ENCODE measurements at places on chromosomes 6 and 20. TPM values are rescaled to one million over a fixed set of nuclear protein-coding genes. Genes with fewer than 3 reads are reported as not detected.

GRCh38 chr6:7242835-7243178 lies 70.2 kb downstream of the SSR1 start:
- peaks cover 17% of the 10 kb centered on the region for H3K4me1 ChIP-seq
- H3K36me3 ChIP-seq: peaks cover 5% of the 10 kb centered on the region
- no peaks in the 10 kb centered on the region for H3K27me3 ChIP-seq
- no peak for DNase-seq

- H3K36me3 ChIP-seq: peaks cover 63% of the 10 kb centered on the region
- no peaks in the 10 kb centered on the region for H3K27me3 ChIP-seq
- DNase-seq: no peak
- peak overlapping the region; percentile 58 for H3K27ac ChIP-seq
- H3K4me1 ChIP-seq: peaks cover 21% of the 10 kb centered on the region
- H3K4me3 ChIP-seq: no peak overlapping the region
Measured at GRCh38 chr20:37991157-37991866, 41.9 kb downstream of the TTI1 start.

GRCh38 chr6:47379328-47379727 lies 69.6 kb upstream of the TNFRSF21 start:
- H3K27me3 ChIP-seq: peaks cover 9% of the 10 kb centered on the region
- no peaks in the 10 kb centered on the region for H3K36me3 ChIP-seq
- no peak overlapping the region for H3K27ac ChIP-seq
- H3K4me1 ChIP-seq: peaks cover 2% of the 10 kb centered on the region

DNA sequence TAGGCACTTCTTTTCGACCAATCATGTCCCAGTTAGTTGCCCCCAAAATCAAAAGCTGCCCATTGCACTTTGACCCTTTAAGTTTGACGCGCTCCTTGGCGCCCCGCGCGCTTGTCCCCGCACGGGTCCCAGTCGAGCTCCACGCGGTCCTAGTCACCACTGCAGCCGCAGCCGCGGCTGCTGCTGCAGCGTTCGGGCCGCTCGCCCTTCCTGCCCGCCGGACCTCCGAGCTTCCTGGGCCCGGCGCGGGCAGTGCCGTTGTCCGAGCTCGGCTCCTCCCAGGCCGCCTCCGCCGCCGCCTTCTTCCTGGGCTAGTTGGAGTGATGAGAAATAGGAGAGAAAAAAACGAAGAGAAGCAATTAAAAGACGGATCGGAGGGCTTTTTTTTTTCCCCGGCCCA lies 185.7 kb upstream of the COL21A1 start:
- DNase-seq: no peak
- H3K36me3 ChIP-seq: no peaks in the 10 kb centered on the region
- peaks cover 5% of the 10 kb centered on the region for H3K27me3 ChIP-seq
- H3K4me1 ChIP-seq: no peaks in the 10 kb centered on the region
- no peak overlapping the region for H3K27ac ChIP-seq

- H3K27me3 ChIP-seq: no peaks in the 10 kb centered on the region
- H3K4me3 ChIP-seq: no peak overlapping the region
- H3K4me1 ChIP-seq: peaks cover 13% of the 10 kb centered on the region
- H3K27ac ChIP-seq: no peak overlapping the region
- peaks cover 5% of the 10 kb centered on the region for H3K36me3 ChIP-seq
Measured at GRCh38 chr6:52516269-52516668, 60.6 kb downstream of the TRAM2 start.

The TRAM2 gene
- 3.6 TPM for total RNA-seq

DNA sequence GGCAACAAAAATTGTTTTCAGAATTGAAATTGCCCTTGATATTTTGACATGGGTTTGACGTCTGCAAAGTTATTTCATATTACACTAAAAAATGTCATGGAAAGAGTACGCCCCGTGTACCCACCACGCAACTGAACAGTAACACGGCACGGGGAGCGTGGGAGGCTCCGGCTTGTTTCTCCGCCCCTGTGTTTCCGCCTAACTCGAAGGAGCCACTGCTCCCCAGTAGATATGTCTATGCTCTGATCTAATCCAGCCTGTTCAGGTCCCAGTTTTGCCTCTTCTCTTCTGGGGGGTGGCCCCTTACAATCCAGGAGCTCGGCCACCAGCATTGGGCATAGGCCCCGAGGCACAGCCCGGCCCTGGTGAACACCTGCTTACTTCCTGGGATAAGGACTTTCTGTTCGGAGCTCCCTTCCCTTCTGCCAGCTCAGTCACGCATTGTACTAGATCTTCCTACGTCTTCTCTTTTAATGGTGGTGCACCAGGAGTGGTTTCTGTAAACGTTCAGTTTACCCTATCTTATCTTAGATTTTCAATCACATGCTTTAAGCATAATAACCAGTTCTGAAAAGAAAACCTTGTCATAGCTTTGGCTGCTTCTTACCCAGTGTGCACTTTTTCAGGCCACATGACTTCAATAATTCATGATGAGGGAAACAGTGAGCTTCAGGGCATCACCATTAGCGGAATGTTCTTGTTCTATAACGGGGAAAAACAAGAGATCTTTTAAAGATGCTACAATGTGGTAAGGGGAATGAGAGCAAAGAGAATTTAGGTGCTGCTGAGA lies 43.9 kb upstream of the EXOC2 start:
- peaks cover 6% of the 10 kb centered on the region for H3K4me1 ChIP-seq
- H3K4me3 ChIP-seq: no peak overlapping the region
- DNase-seq: no peak
- no peak overlapping the region for H3K27ac ChIP-seq

GRCh38 chr6:109962271-109962670 lies 15.8 kb upstream of the GPR6 start:
- no peak overlapping the region for H3K27ac ChIP-seq
- H3K4me3 ChIP-seq: no peak overlapping the region
- no peak for DNase-seq
- no peaks in the 10 kb centered on the region for H3K36me3 ChIP-seq

GRCh38 chr20:21134883-21135493 lies 9.1 kb downstream of the KIZ start:
- no peak overlapping the region for H3K27ac ChIP-seq
- H3K36me3 ChIP-seq: peaks cover 16% of the 10 kb centered on the region

- H3K4me3 ChIP-seq: no peak overlapping the region
- no peaks in the 10 kb centered on the region for H3K27me3 ChIP-seq
- no peak overlapping the region for H3K27ac ChIP-seq
Measured at GRCh38 chr20:51980277-51980676, 178.0 kb upstream of the SALL4 start.

The PRRC2A gene
- 280 TPM for total RNA-seq

GRCh38 chr20:12924126-12924525 lies 84.6 kb upstream of the SPTLC3 start:
- H3K36me3 ChIP-seq: no peaks in the 10 kb centered on the region
- no peak overlapping the region for H3K27ac ChIP-seq
- no peak for DNase-seq

DNA sequence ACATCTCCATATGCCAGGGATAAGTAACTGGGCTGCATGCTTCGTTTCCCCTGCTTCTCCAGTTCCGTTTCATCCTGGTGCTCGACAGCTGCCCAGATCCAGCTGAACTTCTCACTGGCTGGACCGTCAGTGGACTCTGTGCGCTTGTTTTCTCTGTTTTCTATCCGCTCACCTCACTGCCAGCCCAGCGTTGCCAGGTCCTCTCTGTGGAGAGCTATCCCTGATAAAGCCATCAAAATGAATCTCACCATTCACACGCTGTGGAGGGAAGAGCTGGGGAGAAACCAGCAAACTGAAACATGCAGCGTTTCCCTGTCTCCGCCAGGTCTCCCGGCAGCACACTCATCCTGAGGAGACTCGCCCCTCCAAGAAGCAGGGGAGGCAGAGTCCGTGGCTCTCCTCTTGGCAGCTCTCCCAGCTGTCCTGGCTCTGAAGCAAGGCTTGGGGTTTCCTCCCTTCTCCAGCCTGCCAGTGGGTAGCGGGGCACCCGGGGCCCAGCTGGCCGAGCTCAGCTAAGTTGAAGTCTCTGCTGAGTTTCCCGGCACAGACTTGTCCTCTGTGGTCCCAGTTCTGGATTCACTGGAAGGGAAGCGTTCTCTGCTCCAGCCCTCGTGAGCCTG lies 160.9 kb downstream of the DTNBP1 start:
- H3K4me1 ChIP-seq: no peaks in the 10 kb centered on the region
- H3K27me3 ChIP-seq: no peaks in the 10 kb centered on the region
- no peak overlapping the region for H3K27ac ChIP-seq
- peaks cover 74% of the 10 kb centered on the region for H3K36me3 ChIP-seq
- DNase-seq: no peak
- no peak overlapping the region for H3K4me3 ChIP-seq

The KIF6 gene
- 0.43 TPM for total RNA-seq

- H3K4me3 ChIP-seq: no peak overlapping the region
- H3K36me3 ChIP-seq: no peaks in the 10 kb centered on the region
- peaks cover 7% of the 10 kb centered on the region for H3K27me3 ChIP-seq
- H3K27ac ChIP-seq: no peak overlapping the region
Measured at GRCh38 chr6:39834278-39834677, 42.1 kb downstream of the DAAM2 start.

The OTOR gene
- total RNA-seq: not detected

The DSP gene
- total RNA-seq: 0.05 TPM

DNA sequence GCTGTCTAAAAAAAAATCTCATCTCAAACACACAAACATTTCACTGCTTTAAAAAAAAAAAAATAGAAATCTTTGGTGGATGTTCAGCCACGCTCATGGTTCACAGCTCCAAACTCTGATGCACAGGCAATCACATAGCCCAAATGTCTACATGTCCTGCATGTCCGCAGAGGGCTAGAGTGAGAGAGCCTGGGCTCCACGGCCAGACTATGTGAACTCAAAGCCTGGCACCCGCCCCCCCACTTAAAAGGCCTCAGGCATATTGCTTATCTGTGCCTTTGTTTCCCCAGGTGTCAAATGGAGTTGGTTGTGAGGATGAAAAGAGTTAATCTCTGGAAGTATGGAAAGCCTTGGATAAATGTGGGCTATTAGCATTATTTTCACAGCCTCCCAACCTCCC lies 10.5 kb upstream of the PTGIS start:
- no peak for DNase-seq
- no peak overlapping the region for H3K4me3 ChIP-seq
- peaks cover 15% of the 10 kb centered on the region for H3K27me3 ChIP-seq

DNA sequence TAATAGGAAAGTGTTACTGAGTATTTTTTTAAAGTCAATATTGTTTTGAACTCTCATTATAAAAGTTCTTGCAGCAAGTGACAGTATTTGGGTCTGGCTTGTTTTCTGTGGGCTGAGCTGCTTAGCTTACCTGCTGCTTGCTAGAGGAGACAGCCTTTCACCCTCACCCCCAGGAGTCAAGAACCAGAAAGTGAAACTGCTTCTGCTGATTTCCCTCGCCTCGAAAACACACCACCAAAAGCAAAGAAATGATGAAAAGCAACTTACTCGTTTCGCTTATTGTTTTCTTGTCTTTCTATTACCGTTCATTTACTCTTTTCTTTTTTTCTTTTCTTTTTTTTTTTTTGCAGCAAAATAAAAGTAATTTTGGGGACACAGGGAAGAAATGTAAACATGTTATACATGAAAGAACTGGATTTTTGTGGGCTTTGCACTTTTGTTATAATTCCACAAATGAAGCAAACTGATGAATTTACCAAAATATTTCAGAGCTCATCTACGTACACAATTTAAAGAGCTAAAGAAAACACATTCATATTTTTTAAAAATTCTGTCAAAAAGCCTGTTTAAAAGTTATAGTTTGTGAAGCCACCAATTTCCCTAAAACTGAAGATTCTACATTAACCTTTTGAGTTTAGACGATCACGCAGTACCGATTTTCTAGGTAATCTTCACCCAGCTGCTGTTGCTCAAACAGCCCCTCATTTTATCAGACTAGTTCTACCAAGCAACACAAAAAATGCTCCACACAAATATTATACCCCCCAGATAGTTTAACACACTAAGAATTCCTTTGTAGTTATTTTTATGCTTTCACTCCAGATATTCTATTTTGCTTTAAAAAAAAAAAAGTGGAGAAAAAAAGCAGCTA lies 1.7 kb downstream of the SCML4 start:
- peaks cover 69% of the 10 kb centered on the region for H3K4me1 ChIP-seq
- H3K4me3 ChIP-seq: peak overlapping the region; percentile 87
- H3K27ac ChIP-seq: peak overlapping the region; percentile 98
- H3K27me3 ChIP-seq: no peaks in the 10 kb centered on the region

GRCh38 chr20:42350521-42350920 lies 732.3 kb upstream of the CHD6 start:
- DNase-seq: no peak
- no peaks in the 10 kb centered on the region for H3K4me1 ChIP-seq
- H3K36me3 ChIP-seq: no peaks in the 10 kb centered on the region
- H3K27me3 ChIP-seq: no peaks in the 10 kb centered on the region

The SPEF1 gene
- not detected for total RNA-seq

DNA sequence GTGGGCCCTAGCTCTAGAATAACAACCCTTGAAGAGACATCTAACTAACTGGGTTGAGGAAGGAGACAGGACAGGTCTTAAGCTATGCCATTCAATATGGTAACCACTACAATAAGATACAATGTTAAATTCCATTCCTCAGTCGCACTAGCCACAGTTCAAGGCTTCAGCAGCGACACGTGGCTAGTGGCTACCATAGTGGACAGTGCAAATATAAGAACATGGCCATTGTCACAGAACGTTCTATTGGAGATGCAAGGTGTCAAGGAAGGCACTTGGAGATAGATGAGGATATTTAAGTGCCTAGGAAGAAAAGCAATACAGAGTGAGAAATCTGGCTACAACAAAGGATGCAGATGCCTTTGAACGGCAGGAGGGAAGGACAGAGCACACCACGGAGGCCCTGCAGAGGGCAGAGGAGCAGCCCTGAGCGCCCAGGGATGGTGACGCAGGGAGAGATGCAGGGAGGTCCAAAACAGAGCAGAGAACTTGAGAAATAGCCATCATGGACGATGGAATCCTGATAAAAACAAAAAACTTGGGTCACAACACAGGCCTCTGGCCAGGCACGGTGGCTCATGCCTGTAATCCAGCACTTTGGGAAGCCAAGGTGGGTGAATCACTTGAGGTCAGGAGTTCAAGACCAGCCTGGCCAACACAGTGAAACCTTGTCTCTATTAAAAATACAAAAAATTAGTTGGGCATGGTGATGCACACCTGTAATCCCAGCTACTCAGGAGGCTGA lies 140.7 kb downstream of the ZMYND8 start:
- DNase-seq: no peak
- H3K4me3 ChIP-seq: no peak overlapping the region
- H3K36me3 ChIP-seq: peaks cover 34% of the 10 kb centered on the region
- H3K27ac ChIP-seq: peak overlapping the region; percentile 1

The SLC22A3 gene
- total RNA-seq: not detected

DNA sequence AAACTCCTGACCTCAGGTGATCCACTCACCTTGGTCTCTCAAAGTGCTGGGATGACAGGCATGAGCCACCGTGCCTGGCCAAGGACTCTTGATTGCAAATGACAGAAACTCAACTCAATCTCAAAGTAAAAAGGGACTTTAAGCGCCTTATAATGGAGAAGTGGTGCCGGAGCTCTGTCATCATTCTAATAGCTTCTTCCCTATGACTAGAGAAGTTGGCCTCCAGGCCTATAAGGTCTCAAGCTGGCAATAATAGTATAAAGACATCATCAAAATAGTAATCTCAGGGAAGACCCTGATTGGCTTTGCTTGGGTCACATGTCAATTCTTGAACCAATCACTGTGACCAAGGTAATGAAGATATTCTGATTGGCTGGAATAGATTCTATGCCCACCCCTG lies 8.5 kb upstream of the KIAA1755 start:
- no peak for DNase-seq
- H3K27ac ChIP-seq: no peak overlapping the region
- H3K27me3 ChIP-seq: peaks cover 36% of the 10 kb centered on the region
- no peak overlapping the region for H3K4me3 ChIP-seq

The TMEM74B gene
- 1.5 TPM for total RNA-seq
